ENCODE measurements at places on chromosomes 4 and X.
A peak's percentile ranks its signal among the peaks of the same experiment; 100 is the strongest.

DNA sequence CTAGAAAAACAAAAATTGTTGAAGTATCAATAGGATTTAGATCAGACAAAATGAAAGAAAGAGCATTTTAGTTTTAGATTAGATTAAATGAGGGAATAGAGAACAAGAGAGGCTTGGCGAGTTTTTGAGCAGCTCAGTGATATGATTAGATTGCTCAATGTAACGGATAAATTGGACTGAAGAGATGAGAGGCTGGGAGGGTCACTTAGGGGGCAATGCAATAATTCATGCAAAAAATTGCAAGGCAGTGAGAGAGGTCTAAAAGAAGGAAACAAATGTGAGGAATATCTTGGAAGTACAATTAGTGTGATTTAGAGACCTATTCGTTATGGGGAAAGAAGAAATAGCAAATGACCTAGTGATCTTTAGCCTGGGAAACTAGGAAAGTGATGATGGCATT lies 50.3 kb upstream of the BMP3 start:
- DNase-seq: no peak

DNA sequence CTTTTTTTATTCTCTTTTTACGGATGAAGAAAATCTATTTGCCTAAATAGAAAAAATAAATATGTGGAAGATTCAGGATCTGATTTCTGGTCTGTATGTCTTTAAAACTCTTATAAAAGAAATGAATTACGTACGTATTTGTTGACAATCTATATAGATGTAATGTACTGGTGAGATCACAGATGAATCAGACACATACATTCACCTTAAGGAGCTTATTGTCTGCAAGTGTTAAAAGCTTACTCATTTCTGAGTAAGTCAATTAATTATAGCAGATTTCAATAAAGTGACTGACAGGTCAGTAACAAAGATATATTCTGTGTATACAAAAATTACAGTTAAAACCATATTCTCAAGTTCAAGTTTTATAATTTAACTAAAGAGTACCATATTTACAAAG lies 66.6 kb upstream of the NAF1 start:
- no peak for DNase-seq

DNA sequence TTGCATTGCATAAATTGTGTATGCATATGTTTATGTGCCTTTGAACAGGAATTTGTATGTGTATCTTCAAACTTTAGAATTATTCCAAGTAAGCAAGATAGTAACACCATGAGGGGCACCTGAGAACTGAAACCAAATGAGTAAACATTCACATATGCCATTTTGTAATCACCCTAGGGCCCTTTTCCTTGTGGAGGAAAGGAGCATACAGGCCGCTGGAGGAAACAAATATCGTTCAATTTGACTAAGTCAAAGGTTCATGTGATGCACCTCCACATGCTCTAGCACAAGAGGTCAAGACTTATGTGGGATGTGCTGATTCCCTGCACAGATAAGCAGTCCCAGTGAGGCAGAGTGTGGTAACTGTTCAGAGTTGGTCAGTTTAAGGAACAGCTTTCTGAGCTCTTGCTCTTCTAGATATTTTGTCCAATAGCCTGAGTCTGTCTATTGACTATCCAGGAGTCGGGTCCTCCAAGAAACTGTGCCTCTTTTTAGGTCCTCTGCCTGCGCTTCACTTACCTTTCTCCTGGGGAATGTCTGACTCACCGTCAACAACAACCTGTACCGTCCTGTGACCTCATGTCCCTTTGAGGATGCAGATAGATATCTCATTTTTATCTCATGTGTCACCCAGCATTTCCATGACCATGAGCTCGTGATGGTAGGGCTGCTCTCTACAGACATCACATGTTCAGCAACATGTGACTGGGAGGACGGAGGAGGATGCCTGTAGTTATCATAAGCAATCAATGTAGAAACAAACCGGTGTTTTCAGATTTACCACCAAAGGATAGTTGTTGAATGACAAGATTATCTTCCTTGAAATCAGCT lies 196.9 kb downstream of the NWD2 start:
- no peak for DNase-seq

DNA sequence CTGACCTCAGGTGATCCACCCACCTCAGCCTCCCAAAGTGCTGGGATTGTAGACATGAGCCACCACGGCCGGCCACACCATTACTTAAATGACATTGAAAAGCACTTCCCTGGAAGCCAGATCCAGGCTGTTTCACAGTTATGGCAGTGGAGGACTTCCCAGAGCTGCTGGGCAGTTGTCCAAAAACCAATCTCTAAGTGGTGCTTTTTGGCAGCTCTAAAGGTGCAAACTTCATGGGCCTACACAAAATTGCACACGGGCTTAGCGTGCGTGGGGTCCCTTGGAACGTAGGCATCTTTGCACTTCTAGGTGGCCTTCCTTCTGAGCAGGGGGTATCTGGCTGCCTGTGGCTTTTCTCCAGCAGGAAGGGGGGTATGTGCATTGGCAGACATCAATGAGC lies 172.3 kb downstream of the SHOX start:
- no peak for DNase-seq

- peak; percentile 61 for DNase-seq
Observed at GRCh38 chr4:89290727-89291516, 16.7 kb downstream of the GPRIN3 start.

- DNase-seq: peak; percentile 65
Observed at GRCh38 chr4:3291969-3292570, 751 bp upstream of the RGS12 start.

GRCh38 chrX:83469551-83469950 lies 38.5 kb upstream of the POU3F4 start:
- peak; percentile 39 for DNase-seq

- no peak for DNase-seq
Observed at GRCh38 chrX:131746491-131746968, 202.7 kb downstream of the OR13H1 start.

DNA sequence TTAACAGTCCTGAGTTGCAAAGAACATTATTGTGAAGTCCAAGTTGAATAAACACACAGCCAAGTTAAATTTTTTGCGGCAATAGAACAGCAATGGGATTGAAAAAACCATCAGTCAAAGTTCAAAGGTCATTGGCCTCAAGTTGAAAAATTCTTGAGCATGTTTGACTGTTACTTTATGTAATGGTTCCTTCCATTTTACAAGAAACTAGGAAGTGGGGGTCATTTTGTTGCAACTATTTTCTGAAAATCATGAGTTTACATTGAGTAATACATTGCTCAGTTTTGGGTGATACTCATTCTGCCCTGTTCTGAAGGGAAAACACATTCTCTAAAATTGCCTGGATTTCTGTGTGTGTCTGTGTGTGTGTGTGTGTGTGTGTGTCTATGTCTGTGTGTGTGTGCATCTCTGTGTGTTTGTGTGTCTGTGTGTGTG lies 5.2 kb upstream of the IRF2 start:
- no peak for DNase-seq

DNA sequence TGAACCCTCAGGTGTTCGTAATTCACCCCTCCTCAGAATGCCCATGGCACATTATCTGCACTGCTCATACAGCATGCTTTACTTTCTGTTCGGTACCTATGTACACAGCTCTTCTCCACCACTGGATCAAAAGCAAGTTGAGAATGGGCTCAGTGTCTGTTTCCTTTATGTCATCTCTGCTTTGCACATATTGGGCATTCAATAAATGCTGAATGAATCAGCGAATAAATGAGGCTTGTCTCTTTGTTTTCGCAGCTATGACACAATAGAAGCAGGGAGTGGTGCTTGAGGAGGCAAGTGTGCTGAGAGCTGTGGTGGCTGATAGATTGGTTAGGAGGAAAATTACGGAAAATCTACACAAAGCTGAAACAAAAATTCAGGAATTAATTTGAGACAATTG lies 109.1 kb upstream of the VMA21 start:
- no peak for DNase-seq

DNA sequence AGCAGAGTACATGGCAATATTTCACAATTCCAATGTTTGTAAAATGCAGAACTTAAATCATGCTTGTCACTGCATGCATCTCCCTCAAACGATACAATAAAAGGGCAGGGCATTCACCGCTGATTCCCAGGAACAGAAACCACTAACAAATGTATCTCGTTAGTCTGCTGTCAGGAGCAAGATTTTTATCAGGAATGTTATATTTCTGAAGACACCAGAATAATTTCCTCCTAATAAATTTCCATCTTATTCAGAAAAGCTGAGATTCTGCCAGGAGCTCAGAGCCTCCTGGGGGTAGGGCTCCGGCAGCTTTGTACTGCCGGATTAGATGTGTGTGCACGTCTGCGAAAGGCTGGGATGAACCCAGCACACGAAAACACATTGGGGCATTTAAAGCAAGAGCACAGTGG lies 54.0 kb upstream of the LDB2 start:
- DNase-seq: no peak

- DNase-seq: no peak
Observed at GRCh38 chrX:13276991-13277390, 42.9 kb downstream of the ATXN3L start.

GRCh38 chr4:81214881-81215868 lies at the start of gene PRKG2:
TSS of gene PRKG2 (minus strand) at chr4:81215222. CDS start at chr4:81205047, 10,175 bp downstream.
- no peak for DNase-seq
